ENCODE measurements at places on chromosomes 4 and X. TPM values are rescaled to one million over a fixed set of nuclear protein-coding genes. Genes with fewer than 3 reads are reported as not detected.

Gene TAPT1
- total RNA-seq = 19.7 TPM

Gene SMR3B
- total RNA-seq = not detected

Gene FAAH2
- not detected for total RNA-seq

Gene MED28
- total RNA-seq = 13.6 TPM

Gene GPR50
- not detected for total RNA-seq
